ENCODE measurements at places on chromosomes 11 and 22.

- no peak for DNase-seq
These were observed 16.0 kb upstream of the PRG2 start for GRCh38 chr11:57406337-57406904.

DNA sequence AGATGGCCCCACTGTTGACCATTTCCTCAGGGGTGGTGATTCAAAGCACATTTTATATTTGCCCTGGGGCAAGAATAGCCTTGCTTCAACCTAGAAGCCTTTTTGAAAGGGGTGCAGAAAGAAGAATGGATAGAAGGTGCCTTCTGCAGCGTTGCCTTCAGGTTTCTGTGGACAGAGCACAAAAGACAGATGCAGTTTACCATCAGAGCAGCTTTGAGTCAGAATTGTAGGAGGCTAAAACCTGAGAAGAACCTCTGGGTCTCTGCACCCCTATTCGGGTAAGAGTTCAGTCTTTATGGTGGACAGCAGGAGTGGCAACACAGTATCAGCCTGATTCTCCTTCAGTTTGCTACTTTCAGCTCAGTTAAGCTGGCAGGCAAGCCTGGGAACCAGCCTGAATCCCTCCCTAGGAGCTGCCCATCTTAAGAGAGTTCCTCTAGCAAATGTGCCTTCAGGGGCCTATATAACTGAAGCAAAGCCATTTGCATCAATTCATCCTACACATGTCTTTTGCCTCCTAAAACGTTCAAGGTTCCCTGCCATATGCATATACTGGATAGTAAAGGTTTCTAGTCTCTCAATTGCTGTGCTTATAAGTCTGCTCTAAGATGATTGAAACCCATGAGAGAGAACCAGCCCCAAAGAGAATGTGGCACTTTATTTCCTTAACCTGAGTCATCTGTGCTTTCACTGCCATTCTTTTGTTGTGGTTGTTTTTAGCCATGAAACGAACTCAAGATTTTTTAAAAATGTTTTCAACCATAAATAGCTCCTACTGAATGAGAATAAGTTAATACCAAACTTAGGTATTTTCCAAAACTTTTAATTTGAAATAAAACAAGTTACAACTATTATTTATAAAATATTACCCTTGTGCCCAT, 123.0 kb downstream of the TRIM44 start:
- DNase-seq: no peak

DNA sequence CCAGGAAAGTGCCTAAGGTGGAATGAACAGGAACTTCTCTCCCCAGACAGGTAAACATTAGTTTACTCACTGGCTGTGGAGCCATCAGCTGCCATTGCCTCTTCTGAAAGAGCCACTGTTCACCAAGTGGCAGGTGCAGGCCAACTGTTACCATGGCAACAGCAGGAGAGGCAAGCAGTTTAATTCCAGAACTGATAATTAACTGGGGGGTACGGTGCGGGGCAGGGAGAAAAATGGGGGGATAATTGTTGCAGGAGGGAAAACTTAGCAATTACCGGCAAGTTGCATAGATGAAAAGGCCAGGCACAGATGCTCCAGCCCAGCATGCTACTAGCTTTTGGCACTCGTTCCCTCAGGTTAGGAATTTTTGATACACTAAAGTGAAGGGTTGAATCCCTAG, 85.1 kb downstream of the TRIM44 start:
- no peak for DNase-seq

DNA sequence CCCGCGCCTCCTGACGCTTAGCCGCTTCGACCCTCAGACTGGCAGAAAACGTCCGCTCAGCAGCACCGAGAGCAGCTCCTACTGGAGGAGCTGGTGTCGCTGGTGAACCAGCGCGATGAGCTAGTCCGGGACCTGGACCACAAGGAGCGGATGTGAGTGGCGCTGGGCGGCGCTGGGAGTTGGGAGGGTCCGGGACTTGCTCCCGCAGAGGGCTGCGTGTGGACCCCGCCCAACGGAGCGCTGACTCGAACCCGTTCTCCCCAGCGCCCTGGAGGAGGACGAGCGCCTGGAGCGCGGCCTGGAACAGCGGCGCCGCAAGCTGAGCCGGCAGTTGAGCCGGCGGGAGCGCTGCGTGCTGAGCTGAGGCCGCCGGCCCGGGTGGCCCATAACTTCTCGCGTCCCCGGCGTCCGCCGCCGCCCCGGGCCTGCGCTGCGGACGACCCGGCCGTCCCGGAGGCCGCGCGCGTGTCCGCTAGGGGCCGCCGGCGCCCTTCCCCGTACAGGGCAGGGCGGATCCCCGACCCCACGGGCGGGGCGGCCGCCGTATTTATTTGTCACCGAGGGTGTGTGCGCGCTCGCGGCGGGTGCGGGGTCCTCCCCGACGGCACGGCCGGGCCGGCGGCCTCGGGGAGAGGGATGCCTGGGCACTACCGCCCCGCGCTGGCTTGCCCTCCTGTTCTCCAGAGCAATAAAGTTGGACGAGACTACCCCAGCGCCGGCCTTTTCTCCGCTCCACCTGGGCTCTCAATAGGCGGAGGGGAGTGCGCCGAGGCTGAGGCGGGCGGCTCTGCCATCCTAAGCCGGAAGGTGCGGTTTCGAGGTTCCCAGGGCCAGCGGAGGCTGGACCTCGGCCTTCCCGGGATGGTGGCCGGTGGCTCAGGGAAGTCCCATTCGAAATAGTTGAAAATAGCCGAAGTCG, 3.4 kb downstream of the KCNK7 start:
- no peak for DNase-seq
